ENCODE measurements at places on chromosomes 5 and 9.

DNA sequence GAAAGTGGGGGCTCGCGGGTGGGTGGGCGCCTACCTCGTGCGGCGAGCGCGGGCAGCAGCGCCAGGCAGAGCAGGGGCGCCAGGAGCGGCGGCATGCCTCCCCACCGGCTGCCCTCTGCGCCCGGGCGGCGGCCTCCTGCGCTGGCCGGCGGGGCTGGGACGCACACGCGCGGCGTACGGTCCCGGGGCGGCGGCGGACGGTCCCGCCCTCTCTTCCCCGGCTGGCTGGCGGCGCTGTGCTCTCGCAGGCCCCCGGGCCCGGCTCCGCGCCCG is 220 bp downstream of the NOTCH1 start:
- no peak for DNase-seq

GRCh38 chr5:160274483-160274931 is 37.9 kb downstream of the CCNJL start:
- DNase-seq, result no peak

- no peak for DNase-seq
Measured at GRCh38 chr5:95923918-95924544, 37.6 kb downstream of the ELL2 start.

DNA sequence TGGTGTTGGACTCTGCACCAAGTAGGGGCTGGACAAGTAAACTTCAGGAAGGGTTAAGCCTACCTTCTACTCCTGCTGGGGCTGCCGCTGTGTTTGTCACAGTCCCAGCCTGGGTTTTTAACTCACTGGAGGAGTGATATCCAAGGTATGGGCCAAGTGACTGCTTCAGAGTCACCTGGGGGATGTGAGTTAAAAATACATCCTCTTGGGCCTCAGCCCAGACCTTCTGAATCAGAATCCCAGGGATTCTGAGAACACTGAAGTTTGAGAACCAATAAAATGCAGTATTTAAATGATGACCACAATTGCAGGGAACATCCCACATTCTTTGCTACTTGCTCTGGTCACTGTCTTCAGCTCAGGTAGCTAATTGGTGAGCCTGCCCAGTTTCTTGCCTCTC is 95.1 kb upstream of the DNAH5 start:
- DNase-seq, result no peak

DNA sequence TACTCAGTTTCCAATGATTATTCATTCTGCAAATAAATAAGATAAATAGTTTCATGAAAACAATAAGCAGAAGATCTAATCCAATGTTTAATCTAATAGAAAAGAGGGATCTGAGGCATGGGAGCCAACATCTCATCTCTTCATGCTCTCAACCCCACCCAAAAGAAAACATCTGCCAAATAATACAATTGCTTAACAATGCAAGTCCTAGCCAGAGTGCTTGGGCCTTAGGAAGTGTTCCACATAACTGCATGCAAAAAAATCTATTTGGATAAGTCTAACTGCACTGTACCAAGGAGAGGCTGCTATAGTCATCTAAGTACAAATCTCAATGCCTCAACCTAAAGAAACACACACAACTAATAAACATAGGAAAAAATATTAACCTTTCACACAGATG is 606.0 kb downstream of the CDH9 start:
- DNase-seq, result no peak
